ENCODE measurements at places on chromosomes 7 and 10. TPM values are rescaled to one million over a fixed set of nuclear protein-coding genes. Genes with fewer than 3 reads are reported as not detected.

The VWA2 gene
- total RNA-seq: 0.48 TPM

The MUC3A gene
- 0.16 TPM for total RNA-seq

GRCh38 chr7:54841772-54842697, 83.0 kb upstream of the SEC61G start:
- no peak for DNase-seq

GRCh38 chr7:158861004-158861787, 4.8 kb downstream of the DYNC2I1 start:
- DNase-seq: no peak

GRCh38 chr10:14552015-14552414, 221.3 kb upstream of the FRMD4A start:
- DNase-seq: no peak

GRCh38 chr10:33229949-33230267, 104.6 kb downstream of the NRP1 start:
- DNase-seq: no peak

DNA sequence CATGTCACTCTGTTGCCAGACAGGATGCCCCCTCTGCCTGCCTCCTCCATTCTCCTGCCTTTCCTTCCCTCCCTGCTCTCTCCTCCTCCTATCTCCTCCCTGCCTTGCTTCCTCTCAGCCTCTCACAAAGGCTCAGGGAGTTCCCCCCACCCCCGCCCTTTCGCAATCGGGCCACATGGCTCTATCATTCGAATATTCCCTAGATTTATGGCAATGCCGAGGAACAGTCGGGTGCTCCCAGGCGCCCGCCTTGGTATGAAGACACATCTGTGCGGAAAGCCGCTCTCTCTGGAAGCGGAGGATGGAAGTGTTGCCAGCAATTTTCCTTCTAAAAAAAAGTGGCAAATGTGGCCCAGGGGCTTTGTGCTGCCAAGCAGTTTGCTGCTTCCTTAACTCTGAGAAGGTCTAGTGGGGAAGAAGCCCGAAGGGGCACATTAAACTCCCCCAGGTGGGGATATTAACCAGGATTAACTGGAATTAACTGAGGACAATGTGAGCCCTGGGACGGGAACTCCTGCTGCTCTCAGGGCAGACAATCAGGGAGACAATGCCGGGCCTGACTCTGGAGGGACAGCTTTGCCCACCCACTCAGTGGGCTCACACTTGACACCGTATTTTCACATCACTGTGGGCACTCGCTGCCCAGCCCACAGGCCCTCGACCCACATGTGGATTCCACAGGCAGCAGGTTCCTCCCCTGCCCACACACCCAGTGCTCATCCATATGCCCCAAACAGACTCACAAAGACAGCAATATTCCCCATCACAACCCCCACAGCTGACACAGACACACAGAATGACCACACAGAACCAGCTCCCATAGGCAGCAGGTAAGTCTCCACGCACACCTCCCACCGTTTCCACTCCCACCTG, 88.4 kb upstream of the SMNDC1 start:
- DNase-seq: peak; percentile 41

GRCh38 chr7:4716946-4717795, 35.1 kb downstream of the FOXK1 start:
- no peak for DNase-seq

DNA sequence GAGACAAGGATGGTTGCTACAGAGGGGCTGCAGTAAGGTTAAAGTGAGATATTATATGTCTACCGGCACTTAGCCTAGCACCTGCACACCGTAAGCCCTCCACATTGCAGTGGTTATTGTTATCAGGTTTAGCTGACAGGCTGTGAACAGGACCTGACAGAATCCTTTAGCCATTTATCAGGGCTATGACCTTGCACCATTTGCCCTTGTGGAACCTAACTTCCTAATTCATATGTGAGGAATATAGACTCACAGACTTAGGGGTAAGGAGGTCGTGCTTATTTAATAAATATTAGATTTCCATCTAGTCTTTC, 10.1 kb downstream of the NCOA4 start:
- no peak for DNase-seq

DNA sequence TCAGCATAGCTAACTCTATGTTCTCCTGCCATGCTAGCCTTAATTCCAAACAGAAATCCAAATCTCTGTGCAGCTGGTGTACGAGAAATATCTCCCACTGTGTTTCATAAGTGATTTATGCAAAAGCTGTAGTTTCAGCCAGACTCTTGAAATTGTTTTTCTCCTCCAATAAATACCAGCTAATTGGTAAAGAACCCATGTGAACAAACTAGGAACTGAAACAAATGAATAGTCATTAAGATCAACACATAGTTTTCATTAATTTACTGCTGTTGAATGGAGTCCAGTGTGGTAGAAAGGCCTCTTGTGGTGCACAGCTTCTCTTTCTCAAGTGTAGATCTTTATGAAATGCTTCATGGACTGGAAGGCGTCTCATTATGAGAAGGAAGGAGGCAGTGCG, 18.4 kb downstream of the PPP1R17 start:
- no peak for DNase-seq

DNA sequence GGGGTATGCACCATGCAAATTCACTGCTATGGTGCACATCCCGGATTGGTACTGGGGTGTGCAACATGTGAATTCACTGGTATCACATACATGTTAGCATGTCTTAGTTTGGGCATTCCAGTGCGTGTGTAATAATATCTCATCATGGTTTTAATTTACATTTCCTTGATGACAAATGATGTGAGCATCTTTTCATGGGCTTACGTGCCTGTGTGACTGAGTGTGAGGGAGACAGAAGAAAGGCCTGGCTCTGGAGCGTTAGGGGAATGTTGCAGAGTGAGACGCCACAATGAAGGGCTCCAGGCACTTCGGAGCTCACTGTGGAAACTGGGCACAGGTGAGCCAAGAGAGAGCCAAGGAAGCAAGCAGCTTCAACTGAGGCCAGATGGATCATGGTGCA, 162.6 kb downstream of the UBE2H start:
- no peak for DNase-seq

DNA sequence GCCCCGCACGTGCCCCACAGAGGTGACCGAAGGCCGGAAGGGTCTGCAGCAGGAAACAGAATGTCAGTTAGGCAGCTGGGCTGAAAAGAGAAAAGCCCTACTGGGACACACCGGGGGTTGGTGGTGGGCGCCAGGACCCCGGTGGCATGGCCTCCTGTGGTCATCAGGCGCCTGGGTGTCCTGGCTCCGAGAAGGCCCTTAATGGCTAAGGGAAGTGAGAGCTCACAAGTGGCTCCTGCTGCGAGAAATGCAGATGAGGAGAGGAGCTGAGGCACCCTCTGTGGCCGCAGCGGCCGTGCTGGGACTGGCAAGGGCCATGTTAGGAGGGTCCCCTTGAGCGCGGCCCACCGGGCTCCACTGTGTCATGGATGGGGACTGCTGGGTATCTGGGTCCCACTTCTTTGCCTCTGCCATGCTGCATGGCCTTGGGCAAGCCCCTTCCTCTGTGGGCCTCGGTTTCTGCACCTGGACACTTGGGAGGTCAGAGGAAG, 79.2 kb upstream of the GNA12 start:
- no peak for DNase-seq

The NUTM2B gene
- total RNA-seq: 0.59 TPM

DNA sequence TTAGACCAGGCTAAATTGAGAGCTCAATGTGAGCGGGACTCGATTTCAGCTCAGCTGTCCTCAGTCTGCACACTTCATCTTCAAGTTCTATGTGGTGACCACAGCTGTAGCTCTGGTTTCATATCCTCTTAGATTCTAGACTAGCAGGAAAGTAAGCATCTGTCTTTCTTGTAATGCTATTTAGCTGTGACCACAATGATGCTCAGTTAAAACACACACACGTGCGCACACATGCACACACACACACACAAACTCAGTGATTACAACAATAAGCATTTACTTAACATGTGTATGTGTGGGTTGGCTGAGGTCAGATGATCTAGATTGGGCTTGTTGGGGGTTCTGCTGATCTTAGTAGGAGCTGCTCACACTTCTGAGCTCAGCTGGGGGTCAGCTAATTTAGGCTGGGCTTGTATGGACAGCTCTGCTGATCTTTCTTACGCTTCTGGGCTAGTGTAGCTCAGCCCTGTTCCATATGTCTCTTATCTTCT, 82.5 kb downstream of the ZNF365 start:
- DNase-seq: no peak

The ELMO1 gene
- 110 TPM for total RNA-seq

DNA sequence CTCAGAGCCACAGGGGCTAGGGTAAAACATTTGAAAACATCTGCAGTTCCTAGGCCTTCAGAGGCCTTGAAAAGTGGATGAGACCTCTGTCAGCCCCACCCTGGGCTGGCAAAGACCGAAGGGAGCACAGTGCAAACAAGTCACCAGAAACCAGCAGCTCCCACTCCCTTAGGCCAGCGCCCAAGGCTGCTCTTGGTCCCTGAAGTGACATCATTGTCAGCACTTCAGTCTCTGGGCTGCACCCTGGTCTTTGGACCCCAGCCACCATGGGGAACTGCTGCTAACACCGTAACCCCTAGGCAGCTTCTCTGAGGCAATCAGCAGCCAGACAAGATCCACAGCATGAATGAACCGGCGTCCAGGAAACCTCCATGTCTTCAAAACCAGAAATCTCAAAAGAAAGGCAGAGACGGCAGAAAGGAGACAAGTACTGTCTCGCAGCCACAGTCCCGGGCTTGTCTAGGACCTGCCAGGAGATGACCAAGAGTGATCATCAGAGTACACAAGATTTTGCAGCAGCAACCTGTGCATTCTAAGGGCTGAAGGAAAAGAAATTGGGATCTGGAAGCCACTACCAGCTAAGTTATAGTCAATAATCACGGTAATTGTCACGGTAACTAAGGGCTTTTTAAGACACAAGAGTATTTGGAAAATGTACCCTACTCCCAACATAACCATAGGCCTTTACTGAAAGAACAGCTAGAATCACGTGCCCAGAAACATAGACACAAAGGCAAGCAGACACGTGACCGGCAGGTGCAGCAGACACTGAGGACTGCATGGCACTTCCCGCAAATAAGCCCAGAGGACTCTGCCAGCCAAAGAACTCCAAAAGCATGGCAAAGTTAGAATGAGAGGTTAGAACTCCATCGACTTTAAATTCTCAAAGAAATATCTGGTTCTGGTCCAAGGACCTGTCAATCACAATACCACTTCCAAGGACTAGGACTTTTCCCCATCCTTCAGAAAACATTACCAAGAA, 23.3 kb downstream of the CPXM2 start:
- no peak for DNase-seq

GRCh38 chr10:5618829-5619228, 47.6 kb downstream of the ASB13 start:
- no peak for DNase-seq

DNA sequence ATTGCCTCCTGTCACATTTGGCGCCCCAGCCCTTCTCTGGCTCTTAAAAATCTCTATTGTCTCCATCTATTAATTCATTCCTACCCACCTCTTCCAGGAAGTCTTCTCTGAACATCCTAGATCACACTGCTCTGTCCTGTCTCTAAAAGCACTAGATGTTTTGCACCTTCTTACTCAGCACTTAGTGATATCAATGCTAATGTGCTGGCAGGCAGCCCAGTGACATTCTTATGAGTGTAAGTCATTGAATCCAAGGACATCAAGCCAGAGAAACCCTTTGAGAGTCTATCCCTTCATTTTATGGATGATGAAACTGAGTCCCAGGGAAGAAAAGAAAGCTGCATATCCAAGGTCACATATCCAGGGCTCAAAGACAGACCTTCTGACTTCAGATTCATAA, 48.3 kb upstream of the PAX2 start:
- DNase-seq: no peak

The DKK1 gene
- total RNA-seq: 142 TPM

The TAS2R60 gene
- total RNA-seq: not detected

The C1QL3 gene
- not detected for total RNA-seq

The GPC2 gene
- 3.4 TPM for total RNA-seq

DNA sequence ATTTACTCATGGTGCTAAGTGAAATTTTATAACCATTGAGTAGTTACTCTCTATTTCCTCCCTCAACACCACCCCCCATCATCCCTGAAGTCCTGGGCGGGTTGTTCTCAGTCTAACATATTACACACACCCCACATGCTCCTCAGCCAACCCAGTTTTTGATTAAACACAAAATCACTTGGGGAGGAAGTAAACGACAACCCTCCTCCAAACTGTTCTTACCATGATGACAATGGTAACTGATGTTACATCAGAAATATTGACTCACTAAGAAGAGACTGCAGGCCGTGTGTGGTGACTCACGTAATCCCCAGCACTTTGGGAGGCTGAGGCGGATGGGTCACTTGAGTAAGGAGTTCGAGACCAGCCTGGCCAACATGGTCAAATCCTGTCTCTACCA, 44.2 kb downstream of the RAB11FIP2 start:
- no peak for DNase-seq

GRCh38 chr7:74582447-74583039, 75.0 kb upstream of the GTF2I start:
- no peak for DNase-seq

DNA sequence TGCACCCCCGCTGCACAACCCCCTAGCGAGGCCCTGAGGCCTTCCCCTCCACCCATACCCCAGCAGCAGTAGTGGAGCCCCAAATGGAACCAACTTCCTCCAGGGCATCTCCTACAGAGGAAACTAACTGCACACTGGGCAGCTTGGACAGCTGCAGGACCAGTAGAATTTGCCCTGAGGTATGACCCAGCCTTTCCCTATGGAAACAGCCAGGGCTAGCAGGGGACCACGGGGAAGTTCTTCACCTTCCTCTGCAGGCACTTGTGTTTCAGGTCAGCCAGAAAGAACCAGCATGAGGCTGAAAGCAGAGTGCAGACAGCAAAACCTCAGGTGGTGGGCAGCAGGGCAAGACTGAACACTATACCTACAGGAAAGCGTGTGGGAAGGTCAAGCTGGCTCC, 5.7 kb upstream of the EEPD1 start:
- DNase-seq: no peak

DNA sequence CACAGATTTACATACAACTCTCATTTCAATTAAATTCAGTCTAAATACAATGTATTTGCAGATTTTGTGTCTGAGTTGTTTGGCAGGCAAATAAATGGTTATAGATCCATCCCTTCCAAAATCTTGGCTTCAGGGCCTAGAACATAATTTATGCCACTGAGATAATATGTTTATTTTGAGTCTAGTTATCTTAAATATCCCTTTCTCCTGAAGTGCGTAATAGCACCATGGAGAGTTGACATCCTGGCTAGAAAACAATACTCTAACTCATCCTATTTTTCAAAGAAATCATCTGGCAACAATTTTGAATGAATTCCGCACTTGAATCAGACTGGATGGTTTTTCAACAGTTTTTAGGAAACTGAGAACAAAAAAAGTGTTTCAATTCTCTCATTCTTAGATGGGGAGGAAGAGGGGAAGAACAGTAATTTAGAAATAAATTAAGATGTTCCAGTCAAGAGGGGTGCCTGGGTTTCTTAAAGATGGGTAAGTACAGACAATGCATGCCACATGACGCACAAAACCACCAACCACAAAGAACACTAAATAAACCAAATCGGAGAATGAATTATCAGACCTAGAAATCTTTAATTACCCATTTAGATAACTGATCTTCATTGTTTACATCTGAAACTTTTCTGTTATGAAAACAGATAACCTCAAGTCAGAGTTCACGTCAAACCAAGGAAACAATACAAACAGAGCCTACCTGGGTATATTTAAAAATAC, 228.7 kb upstream of the PTN start:
- DNase-seq: no peak

- DNase-seq: no peak
These were observed 220.8 kb downstream of the FANK1 start for GRCh38 chr10:126117196-126117595.

GRCh38 chr7:44073664-44074348, 8.4 kb upstream of the PGAM2 start:
- DNase-seq: peak; percentile 47

The CYP3A4 gene
- total RNA-seq: 0.33 TPM
